ENCODE measurements at places on chromosomes 16 and 17.

DNA sequence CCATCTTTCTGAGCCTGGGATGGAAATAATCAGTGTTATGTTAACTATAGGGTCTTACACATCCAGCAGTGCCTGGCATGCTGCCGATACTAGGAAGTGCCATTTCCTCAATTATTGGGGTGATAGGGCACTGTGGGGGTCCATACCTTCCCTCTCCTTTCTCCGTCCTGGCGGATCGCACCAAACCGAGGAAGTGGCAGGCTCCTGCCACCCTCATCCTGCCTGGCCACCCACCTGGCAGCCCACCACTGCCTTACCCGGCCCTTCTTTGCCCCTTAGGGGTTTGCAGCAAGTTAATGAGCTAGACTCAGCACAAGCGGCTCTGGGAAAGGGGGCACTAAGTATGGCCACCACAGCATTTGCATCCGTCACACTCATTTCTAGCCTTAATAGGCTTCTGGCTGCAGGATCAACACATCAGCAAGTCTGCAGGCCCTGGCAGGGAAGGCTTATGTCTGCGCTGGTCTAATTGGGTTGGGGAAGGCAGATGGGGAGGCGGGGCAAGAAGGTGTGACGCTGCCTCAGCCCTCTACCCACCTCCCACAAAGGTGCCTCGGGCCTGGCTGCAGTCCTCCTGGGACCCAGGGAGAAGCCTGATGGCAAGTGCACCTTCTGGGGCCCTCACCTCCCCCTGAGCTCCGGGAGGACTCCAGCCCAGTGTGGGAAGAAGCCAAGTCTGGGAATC, 28.6 kb downstream of the DCAKD start:
- no peak for DNase-seq

- DNase-seq, result no peak
These were observed 19.1 kb downstream of the ABCC3 start for GRCh38 chr17:50653738-50654137.

DNA sequence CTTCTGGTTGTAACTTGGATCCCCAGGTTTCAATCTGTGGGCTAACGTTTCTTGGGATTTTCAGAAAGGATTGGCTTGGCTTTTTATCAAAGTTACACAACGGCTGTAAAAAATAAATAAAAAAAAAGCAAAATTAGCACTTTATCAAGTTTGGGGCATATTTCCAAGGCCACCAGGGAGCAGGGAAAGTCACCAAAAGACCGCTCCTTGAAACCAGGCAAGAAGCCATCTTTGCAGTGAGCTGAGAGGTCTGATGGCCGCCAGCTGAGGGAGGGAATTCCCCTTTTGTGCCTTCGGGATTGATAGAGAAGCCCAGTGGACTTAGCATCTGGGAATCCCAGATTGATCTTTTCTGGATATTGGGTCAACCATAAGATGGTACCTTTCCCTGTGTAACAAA, 192.2 kb downstream of the WWOX start:
- no peak for DNase-seq

- no peak for DNase-seq
These were observed 11.5 kb downstream of the HAPSTR1 start for GRCh38 chr16:9102943-9103342.

- DNase-seq, result no peak
These were observed 25.5 kb downstream of the GRB7 start for GRCh38 chr17:39763051-39763820.

DNA sequence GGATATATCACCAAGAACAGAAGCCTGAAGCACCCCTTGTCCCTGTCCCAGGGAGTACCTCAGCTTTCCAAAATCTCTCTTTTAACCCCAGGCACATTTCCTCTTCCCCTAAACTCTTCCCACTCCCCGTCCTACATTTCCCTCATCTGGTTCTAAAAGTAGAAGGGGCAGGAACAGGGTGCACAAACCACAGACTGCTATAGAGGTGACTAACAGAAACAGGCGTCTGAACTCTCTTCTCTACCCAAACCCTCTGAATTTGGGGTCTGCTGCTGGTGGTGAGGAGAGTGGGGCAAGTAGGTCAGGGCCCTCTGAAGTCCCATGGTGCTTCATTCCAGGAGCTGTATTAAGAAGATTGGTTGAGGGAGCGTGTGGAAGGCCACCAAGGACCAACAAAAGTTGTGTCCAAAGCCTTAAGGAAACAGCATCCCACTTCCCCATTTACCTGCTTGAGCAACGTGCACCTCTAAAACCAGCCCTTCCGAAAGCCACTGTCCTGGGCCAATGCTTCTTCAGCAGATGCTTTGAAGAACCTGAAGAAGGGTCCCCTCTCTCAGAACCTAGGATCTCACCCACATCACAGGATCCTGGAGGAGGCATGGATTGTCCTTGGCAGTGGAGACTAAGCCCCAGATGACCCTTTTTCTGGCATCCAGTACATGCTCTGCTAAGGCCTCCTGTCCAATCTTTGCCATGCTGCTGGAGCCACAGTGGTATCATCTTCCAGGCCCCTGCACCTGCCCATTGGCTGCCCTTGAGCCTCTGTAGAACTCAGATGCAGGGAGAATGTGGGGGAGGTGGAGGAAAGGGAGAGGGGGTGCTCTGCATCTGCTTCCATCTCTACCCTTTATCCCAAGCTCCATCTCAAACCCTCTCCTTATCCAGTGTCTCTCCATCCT, 5.7 kb upstream of the NR1D1 start:
- no peak for DNase-seq
